ENCODE measurements at places on chromosomes 12 and 14.

GRCh38 chr12:50589650-50590435 is 85.1 kb downstream of the DIP2B start:
- DNase-seq, result no peak

GRCh38 chr14:54493293-54493692 is 4.5 kb upstream of the GMFB start:
- no peak for DNase-seq

- DNase-seq, result no peak
Observed at GRCh38 chr12:130953771-130954543, at the start of gene ADGRD1. TSS of gene ADGRD1 (plus strand) at chr12:130953907. CDS start at chr12:130954466, 559 bp downstream.

DNA sequence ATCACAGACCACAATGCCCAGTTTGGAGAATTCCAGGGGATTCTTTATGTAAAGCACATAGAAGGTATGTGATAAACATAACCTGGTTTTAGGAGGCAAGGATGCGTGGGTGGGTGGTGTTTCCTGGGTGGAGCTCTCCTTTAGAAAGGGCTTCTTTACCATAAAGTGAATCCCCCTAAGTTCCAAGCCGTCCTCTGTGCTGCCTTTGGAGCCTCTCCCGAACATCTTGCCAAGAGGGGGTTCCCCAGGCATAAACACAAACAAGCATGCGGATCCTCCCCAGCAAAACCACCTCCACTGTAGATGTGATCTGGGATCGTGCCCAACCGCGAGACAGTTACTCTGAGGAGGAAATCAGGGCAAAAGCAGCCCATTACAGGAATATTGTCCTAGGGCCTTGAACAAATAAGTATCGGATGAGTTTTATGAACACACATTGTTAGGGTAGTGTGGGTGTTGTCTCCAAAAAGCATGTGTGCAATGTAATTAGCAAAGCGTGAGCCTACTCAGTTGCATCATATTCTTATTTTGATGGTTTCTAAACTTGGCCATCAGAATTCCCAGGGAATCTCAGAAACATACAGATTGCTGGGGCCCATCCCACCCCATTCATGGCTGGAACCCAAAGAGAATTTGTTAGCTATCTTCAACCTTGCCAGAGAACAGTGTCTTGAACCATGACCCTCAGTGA is 48.8 kb upstream of the CORO1C start:
- DNase-seq, result no peak

- DNase-seq, result peak; percentile 77
Observed at GRCh38 chr12:6961278-6961694, 9.2 kb downstream of the PHB2 start.

GRCh38 chr14:68956724-68957123 is 22.4 kb downstream of the ACTN1 start:
- DNase-seq, result no peak

DNA sequence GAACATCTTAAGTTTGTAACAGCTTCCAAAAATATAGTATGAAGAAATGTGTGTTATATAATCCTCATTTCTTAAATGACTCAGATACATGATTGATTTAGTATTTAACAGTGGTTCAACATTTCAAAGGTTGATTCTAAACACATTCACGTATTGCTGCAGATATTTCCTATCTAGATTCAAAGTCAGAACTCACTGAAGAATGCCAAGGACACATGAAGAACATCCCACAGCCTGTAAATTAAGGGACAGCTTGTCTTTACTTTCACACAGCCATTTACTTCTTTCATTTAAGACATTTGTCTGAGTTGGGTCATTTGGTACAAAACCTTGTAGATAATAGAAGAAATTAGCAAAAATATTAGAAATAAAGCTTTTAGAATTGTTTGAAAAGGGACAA is 66.9 kb upstream of the CPSF6 start:
- DNase-seq, result no peak

GRCh38 chr14:26088275-26088674 is 509.6 kb downstream of the NOVA1 start:
- no peak for DNase-seq

DNA sequence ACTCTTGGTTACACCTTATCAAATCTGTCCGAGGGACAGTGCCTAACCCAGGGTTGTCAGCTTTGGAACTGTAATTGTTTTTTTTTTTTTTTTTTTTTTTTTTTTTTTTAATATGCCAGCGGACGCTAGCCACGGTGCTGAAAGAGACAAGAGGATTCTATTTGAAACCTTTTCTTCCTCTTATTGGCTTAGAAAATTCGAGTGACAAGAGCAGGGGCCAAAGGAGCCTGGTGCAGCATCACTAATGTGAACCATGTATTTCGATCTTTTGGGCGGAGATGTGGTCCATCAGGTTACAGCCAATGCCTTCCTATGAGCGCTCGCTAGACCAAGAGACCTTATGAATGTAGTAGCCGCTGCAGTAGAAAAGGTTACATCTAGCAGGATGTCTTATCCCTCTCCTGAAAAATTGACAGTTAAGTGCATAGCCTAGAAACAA is 922 bp downstream of the PTPRR start:
- no peak for DNase-seq

GRCh38 chr14:102917469-102918211 is 4.8 kb upstream of the AMN start:
- peak; percentile 12 for DNase-seq

DNA sequence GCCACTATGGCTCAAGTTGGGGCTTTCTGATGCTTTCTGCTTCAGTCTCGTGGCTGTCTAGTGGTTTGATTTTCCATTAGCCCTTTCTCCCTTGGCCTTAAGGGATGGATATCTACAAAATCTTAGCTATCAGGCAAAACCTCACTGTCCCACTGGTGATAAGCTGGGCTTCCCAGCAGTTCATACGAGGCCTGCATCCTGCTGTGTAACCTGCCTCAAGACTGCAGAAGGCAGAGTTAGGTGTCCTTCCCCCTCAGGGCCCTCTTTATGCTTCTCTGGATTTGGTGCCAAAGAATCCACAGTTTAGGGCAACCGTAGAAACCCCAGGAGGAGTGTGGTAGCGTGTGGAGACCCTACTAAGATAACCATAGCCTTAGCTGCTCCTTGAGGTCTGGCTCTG is 38.9 kb downstream of the ETV6 start:
- DNase-seq, result no peak

DNA sequence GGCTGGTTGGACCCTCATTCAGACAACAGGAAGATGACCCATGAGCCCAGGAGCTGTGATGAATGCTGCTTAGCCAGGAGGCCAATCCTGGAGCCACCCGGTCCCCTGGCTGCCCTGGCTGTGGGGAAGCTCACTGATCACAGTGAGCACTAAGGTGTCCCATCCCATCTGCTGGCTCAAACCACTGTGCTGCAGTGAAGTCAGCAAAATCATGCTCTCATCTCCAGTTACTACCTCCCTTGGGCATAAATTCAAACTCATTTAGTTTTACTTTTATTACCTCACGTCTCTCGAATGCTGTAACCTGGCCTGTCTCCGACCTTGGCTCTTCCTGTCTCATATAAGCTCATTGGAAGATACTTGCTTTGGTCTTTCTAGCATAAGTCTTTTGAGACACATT is 112.4 kb downstream of the APAF1 start:
- DNase-seq, result no peak

DNA sequence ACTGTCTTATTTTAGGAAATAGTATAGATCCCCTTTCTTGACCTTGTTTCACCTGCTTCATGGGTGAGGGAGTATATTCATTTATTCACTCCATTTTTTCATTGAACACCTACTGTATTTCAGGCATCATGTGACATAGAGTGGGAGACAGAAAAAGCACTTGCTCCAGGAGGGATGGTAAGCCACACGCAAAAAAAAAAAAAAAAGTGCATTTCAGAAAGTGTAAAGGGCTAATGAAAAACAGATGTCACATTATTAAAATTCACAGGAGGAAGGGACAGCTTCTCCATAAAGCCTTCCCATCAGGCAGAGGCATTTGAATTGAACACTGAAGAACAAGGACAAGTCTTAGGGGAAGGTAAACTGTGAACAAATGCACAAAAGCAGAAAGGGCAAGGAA is 7.5 kb downstream of the SLC8A3 start:
- no peak for DNase-seq

DNA sequence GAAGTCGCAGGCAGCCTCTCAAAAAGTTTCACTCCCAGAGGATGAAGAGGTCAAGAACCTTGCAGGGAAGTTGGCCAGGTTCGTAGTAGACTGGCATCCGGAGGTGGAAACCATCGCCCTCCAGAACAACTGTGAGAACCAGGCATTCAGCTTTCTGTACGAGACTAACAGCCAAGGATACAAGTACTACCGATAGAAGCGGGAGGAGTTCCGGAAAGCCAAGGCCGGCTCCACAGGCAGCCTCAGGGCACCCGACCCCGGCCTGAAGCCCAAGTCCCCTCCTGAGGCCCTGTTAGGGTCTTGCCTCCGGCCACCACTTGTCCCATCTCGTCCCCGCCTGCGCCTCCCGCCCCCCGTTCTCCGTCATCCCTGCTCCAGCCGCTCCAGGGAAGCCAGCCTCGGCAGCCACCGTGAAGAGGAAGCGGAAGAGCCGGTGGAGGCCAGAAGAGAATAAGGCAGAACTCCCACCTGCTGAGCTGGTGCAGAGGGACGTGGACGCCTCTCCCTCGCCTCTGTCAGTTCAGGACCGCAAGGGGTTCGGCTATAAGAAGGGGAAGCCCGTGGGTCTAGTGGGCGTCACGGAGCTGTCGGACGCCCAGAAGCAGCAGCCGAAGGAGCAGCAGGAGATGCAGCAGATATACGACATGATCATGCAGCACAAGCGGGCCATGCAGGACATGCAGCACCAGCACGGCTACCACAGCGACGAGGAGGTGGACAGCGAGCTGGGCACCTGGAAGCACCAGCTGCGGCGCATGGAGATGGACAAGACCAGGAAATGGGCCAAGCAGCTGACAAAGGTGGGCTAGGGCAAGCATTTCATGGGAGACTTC is 366.8 kb upstream of the ATXN7L3B start:
- no peak for DNase-seq

- peak; percentile 27 for DNase-seq
Observed at GRCh38 chr14:21557084-21557901, 22.6 kb downstream of the OR10G3 start.

GRCh38 chr12:107513636-107514400 is 171.8 kb upstream of the PWP1 start:
- no peak for DNase-seq

DNA sequence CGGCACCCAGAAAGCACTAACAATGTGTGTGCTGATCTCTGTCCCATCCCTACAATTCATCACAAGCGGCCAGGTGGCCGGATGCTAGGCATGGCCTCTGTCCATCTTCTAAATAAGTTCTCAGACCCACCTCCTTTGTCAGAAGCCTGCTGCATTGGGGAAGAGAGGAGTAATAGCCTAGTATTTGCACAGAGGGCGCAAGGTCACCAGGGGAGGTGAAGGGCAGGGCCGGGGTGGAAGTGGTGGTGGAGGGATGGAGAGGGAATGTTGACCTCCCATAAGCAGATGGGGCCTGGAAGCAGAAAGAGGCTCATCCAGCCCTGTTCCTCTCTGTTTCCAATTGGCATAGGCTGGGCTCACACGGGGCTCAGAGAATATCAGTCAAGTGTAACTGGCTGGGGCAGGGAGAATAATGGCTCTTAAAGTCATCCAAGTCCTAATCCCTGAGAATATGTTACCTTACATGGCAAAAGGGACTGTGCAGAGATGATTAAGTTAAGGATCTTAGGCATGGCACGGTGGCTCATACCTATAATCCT is 6.9 kb downstream of the RILPL1 start:
- no peak for DNase-seq

GRCh38 chr12:74903522-74903921 is 306.1 kb downstream of the KCNC2 start:
- no peak for DNase-seq

DNA sequence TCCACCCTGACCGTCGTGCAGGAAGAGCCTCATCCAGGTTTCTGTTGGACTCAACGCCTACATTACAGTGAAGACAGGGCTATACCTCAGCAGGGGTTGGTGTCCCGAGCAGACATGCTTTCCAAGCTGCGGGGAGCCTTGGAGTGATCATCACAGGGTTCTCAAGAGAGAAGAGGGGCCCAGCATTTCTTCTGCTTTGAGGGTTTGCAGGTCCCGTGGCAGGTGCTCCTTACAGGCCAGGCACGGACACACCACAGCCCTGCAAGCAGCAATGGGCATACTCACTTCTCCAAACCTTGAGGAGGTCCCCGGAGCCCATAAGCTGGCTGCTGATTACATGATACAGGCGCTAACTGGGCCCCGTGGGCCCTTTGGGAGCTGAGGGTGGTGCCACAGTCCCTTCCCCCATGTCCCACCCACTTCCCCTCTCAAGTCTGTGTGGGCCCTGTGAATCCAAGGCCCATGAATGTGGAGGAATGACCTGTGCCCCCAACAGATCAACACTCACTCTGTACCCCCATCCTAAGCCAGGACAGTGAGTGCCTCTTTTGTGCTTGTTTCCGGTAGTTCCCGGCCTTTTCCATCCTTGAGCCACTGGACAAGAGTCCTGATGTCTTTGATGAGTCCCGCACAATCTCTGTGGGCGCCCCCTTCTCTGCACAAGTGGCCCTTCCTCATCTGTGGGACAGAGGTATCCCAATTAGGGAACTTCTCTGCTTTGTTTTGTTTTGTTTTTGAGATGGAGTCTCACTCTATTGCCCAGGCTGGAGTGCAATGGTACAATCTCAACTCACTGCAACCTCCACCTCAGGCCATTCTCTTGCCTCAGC is 1.1 kb downstream of the AQP2 start:
- DNase-seq, result no peak

DNA sequence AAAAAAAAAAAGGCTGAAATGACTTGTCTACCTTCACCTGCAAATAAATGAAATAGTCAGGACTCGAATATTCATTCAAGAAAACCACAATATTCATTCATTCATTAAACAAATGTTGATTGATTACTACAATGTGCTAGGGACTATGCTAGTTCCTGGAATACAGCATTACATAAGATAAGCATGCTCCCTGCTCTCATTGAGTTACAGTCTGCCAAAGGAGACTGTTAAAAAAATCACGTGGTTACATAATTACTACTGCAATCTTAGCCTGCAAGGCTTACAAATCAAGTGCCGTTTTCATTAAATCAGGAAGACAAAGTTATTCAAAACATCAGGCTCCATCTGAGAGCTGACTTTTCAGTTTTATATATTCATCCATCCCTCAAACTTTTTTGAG is 70.4 kb upstream of the RIC8B start:
- DNase-seq, result no peak

GRCh38 chr12:17137396-17137795 is 531.4 kb upstream of the LMO3 start:
- no peak for DNase-seq

DNA sequence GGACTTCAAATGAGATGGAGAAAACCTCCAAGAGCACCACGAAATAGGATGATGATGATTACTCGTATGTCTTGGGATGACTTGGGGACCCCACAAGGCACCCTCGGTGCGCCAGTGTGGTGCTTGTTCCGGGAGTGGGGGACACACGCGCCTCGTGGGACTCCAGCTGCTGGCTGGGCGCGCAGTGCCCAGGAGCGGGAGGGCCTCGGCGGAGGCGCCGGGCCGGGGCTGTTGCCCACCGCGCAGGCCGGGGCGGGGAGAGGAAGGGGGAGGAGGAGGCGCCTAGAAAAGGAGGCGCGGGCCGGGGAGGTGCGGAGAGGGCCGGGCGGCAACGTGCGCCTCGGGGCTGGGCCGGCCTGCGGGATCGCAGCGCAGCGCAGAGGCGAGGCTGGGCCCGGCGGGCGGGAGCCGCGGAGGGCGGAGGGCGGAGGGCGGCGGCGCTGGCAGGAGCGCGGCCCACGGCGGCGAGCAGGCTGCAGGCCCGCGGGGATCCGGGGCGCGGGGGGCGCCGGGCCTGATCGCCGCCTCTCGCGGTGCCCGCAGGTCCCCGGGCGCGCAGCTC is at the start of gene RFLNA:
RFLNA (plus strand) TSS at position 314 of the 562 bp plus-strand sequence. CDS start 337 bp downstream, outside the sequence.
- no peak for DNase-seq

- no peak for DNase-seq
Observed at GRCh38 chr12:46663318-46663717, 162.5 kb downstream of the SLC38A4 start.
